Right atrium auricular region (tissue), 2 donors: ENCODE measurements at places on chromosomes 1 and 21. TPM values are rescaled to one million over a fixed set of nuclear protein-coding genes. Genes with fewer than 3 reads are reported as not detected.

GRCh38 chr21:35189077-35189863 is 140.2 kb upstream of the RUNX1 start:
- no peaks in the 10 kb centered on the region for H3K27me3 ChIP-seq
- DNase-seq, result no peak
- peaks cover 5% of the 10 kb centered on the region for H3K4me1 ChIP-seq
- H3K4me3 ChIP-seq, result no peak overlapping the region
- no peaks in the 10 kb centered on the region for H3K36me3 ChIP-seq

GRCh38 chr1:41101076-41101475 is 79.6 kb upstream of the SLFNL1 start:
- H3K27ac ChIP-seq, result peak overlapping the region; percentile 69
- H3K4me1 ChIP-seq, result no peaks in the 10 kb centered on the region
- H3K36me3 ChIP-seq, result no peaks in the 10 kb centered on the region
- no peak overlapping the region for H3K4me3 ChIP-seq
- no peaks in the 10 kb centered on the region for H3K27me3 ChIP-seq
- DNase-seq, result no peak

GRCh38 chr1:64263335-64263734 is 59.9 kb downstream of the UBE2U start:
- H3K4me3 ChIP-seq, result no peak overlapping the region
- H3K27me3 ChIP-seq, result no peaks in the 10 kb centered on the region
- H3K27ac ChIP-seq, result no peak overlapping the region
- H3K4me1 ChIP-seq, result no peaks in the 10 kb centered on the region
- no peak for DNase-seq

GRCh38 chr1:160451859-160452232 is 51.5 kb downstream of the VANGL2 start:
- DNase-seq, result no peak
- no peaks in the 10 kb centered on the region for H3K4me1 ChIP-seq
- no peaks in the 10 kb centered on the region for H3K27me3 ChIP-seq
- H3K36me3 ChIP-seq, result no peaks in the 10 kb centered on the region
- H3K4me3 ChIP-seq, result no peak overlapping the region
- H3K27ac ChIP-seq, result no peak overlapping the region

FAM76A gene
- 9.8 TPM for total RNA-seq

- H3K4me3 ChIP-seq, result no peak overlapping the region
- no peak for DNase-seq
- H3K4me1 ChIP-seq, result no peaks in the 10 kb centered on the region
- no peaks in the 10 kb centered on the region for H3K27me3 ChIP-seq
Observed at GRCh38 chr1:208615371-208615770, 371.2 kb upstream of the PLXNA2 start.

GRCh38 chr1:101150670-101151069 is 86.1 kb upstream of the S1PR1 start:
- no peak for DNase-seq
- no peak overlapping the region for H3K4me3 ChIP-seq
- H3K27me3 ChIP-seq, result no peaks in the 10 kb centered on the region
- no peaks in the 10 kb centered on the region for H3K36me3 ChIP-seq

HPCAL4 gene
- 2.8 TPM for total RNA-seq

GRCh38 chr1:160005070-160005469 is 26.7 kb downstream of the PIGM start:
- H3K4me3 ChIP-seq, result no peak overlapping the region
- DNase-seq, result no peak
- no peaks in the 10 kb centered on the region for H3K27me3 ChIP-seq
- no peaks in the 10 kb centered on the region for H3K36me3 ChIP-seq
- no peaks in the 10 kb centered on the region for H3K4me1 ChIP-seq

CELA3B gene
- total RNA-seq, result not detected

DNA sequence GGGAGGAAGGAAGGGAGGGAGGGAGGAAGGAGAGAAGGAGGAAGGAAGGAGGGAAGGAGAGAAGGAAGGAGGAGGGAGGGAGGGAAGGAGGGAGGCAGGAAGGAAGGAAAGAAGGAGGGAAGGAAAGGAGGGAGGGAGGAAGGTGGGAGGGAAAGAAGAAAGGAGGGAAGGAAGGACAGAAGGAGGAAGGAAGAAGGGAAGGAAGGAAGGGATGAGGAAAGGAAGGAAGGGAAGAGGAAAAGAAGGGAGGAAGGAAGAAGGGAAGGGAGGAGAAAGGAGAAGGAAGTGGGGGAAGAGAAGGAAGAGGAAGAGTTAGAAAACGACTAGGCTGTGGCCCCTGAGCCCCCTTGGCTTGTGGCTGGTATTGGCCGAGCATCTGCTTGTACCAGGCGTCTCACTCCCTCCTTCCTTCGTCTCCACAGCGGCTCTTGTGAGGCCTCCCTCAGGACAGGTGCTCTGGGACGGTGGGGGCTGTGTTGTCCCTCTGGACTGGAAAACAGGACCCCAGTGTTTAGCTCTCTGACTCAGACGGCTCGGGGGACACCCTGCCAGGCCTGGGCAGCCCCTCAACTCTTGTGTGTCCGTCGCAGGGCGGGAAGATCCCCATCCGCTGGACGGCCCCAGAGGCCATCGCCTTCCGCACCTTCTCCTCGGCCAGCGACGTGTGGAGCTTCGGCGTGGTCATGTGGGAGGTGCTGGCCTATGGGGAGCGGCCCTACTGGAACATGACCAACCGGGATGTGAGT is 36.2 kb upstream of the C1QA start:
- DNase-seq, result no peak
- no peaks in the 10 kb centered on the region for H3K36me3 ChIP-seq
- no peak overlapping the region for H3K4me3 ChIP-seq

- DNase-seq, result no peak
- peaks cover 6% of the 10 kb centered on the region for H3K36me3 ChIP-seq
- H3K4me1 ChIP-seq, result no peaks in the 10 kb centered on the region
- peak overlapping the region; percentile 50 for H3K27ac ChIP-seq
- H3K4me3 ChIP-seq, result no peak overlapping the region
- no peaks in the 10 kb centered on the region for H3K27me3 ChIP-seq
Observed at GRCh38 chr1:223820971-223821370, 24.8 kb downstream of the TP53BP2 start.

KPRP gene
- not detected for total RNA-seq

- H3K4me1 ChIP-seq, result no peaks in the 10 kb centered on the region
- DNase-seq, result no peak
- no peaks in the 10 kb centered on the region for H3K36me3 ChIP-seq
- no peak overlapping the region for H3K27ac ChIP-seq
- no peaks in the 10 kb centered on the region for H3K27me3 ChIP-seq
Observed at GRCh38 chr1:71908303-71908702, 374.0 kb downstream of the NEGR1 start.

- H3K4me3 ChIP-seq, result no peak overlapping the region
- no peaks in the 10 kb centered on the region for H3K27me3 ChIP-seq
- H3K36me3 ChIP-seq, result peaks cover 100% of the 10 kb centered on the region
- no peak for DNase-seq
- H3K4me1 ChIP-seq, result no peaks in the 10 kb centered on the region
- H3K27ac ChIP-seq, result peak overlapping the region; percentile 63
Observed at GRCh38 chr1:33328817-33329216, 7.9 kb upstream of the A3GALT2 start.

- no peaks in the 10 kb centered on the region for H3K36me3 ChIP-seq
- peaks cover 39% of the 10 kb centered on the region for H3K4me1 ChIP-seq
- H3K27ac ChIP-seq, result no peak overlapping the region
Observed at GRCh38 chr1:9687874-9688582, 36.5 kb downstream of the PIK3CD start.

DENND2C gene
- 1.8 TPM for total RNA-seq

DNA sequence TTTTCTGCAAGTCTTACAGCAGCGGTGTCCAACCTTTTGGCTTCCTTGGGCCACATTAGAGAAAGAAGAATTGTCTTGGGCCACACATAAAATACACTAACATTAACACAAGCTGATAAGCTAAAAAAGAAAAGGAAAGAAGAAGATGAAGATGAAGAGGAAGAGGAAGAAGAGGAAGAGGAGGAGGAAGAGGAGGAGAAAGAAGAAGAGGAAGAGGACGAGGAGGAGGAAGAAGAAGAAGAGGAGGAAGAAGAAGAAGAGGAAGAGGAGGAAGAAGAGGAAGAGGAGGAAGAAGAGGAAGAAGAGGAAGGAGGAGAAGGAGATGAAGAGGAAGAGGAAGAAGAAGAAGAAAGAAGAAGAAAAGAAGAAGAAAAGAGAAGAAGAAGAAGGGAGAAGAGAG is 230.7 kb downstream of the DENND1B start:
- H3K36me3 ChIP-seq, result no peaks in the 10 kb centered on the region
- H3K27me3 ChIP-seq, result no peaks in the 10 kb centered on the region
- no peak overlapping the region for H3K4me3 ChIP-seq

LCA5L gene
- total RNA-seq, result 1.5 TPM

- no peaks in the 10 kb centered on the region for H3K36me3 ChIP-seq
- no peak overlapping the region for H3K4me3 ChIP-seq
- H3K27ac ChIP-seq, result no peak overlapping the region
- no peaks in the 10 kb centered on the region for H3K27me3 ChIP-seq
Observed at GRCh38 chr1:197302775-197303174, 34.7 kb downstream of the CRB1 start.

DNA sequence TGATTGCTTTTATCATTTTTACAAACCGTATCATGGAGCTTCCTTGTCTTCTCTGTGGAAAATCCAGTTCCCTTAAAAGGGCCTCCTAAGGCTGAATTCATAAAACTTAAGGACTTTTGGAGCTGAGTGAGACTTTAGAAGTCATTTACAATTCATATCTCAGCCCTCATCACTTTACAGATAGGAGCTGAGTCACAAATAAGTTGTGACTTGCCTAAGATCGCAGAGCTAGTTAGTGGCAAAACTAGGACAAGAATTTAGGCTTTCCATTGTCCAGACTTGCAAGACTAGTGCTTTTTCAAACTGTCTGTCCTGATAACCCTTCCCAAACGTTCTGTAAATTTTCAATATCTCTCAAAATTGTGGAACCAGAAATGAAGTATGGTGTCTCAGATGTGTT is 37.3 kb downstream of the C1orf21 start:
- DNase-seq, result no peak
- H3K27me3 ChIP-seq, result no peaks in the 10 kb centered on the region
- no peak overlapping the region for H3K4me3 ChIP-seq
- H3K4me1 ChIP-seq, result no peaks in the 10 kb centered on the region
- H3K27ac ChIP-seq, result no peak overlapping the region

DNA sequence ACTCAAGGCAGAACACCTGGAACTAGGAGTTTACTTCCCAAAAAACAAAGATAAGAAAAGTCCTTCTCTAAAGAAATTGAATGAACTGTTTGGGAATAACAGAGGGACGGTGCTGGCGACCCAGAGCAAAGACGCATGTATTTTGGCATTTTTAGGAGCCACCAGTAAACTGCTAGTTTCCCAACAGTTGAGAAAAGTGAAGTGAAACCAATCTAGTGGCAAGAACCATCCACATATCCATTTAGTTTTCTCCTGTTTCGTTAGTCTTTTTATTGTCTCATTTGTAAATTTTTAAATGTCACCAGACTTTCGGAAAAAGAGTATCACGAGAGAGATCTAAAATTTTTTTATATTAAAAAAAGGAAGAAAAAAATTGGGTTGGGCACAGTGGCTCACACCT is 30.2 kb downstream of the ODF2L start:
- no peaks in the 10 kb centered on the region for H3K4me1 ChIP-seq
- no peak overlapping the region for H3K4me3 ChIP-seq
- no peak overlapping the region for H3K27ac ChIP-seq
- no peak for DNase-seq

GBP5 gene
- 0.37 TPM for total RNA-seq

DNA sequence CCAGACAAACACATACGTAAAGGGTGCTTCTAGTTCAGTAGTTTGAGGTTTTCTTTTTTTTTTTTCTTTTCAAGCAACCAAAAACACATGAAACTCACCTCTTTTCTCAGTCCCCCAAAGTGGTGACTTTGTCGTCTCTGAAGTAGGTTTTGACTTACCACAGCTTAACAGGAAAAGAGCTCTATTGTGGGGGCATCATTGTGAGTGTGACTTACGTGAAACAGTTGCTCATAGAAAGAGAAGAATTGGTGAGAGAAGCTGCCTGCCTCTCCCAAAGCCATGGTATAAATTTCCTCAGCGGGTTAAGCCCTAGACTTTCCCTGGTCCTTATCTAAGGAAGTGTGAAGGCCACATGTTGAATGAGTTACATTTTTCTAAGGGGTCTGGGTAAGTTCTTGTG is 11.9 kb downstream of the FASLG start:
- no peak overlapping the region for H3K4me3 ChIP-seq
- no peak overlapping the region for H3K27ac ChIP-seq
- H3K36me3 ChIP-seq, result no peaks in the 10 kb centered on the region

GRCh38 chr1:212495766-212496494 is 63.2 kb downstream of the NENF start:
- no peak overlapping the region for H3K4me3 ChIP-seq
- H3K4me1 ChIP-seq, result no peaks in the 10 kb centered on the region
- no peaks in the 10 kb centered on the region for H3K27me3 ChIP-seq
- no peak for DNase-seq

DNA sequence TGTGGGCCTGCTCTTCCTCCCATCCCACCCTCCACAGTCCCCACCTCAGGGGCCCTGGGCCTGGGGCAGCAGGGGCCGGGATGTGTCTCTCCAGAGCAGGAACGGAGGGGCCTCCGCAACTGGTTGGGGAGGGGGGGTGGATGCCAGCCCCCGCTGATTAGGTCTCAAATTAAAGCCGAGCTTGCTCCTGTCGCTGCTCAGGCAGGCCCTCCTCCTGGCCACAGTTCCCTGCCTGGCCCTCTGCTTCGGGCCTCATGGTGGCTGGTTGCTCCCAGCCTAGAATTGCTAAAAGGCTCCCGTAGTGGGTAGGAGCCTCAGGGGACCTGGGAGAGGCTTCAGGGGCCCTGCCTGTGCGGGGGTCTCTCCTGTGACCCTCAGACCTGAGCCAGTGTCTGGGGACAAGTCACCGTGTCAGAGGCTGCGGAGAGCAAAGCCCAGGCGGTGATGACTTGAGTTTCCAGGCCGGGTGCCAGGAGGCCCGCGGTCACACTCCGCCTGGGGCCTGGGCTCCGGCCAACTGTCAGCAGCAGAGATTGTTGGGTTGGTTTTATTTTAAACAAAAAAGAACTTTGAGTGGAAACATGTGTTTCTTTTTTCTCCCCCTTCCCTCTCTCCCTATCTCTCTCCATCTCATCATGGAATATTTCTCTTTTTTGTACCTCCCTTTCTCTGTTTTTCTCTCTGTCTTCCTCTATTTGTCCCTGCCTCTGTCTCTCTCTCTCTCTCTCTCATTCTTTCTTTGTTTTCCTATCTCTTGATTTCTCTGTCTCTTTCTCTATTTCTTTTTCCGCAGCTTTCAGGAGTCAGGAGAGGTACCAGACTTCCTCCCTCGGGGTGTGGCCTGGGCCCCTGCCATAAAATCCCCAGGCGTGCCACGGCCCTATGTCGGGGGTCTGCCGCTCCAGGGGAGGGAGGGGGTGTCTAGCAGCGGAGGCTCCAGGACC is 20.0 kb upstream of the EPHA2 start:
- no peak overlapping the region for H3K4me3 ChIP-seq
- no peaks in the 10 kb centered on the region for H3K4me1 ChIP-seq
- no peaks in the 10 kb centered on the region for H3K36me3 ChIP-seq
- no peaks in the 10 kb centered on the region for H3K27me3 ChIP-seq
